ENCODE measurements at places on chromosomes 3 and 15. TPM values are rescaled to one million over a fixed set of nuclear protein-coding genes. Genes with fewer than 3 reads are reported as not detected.

DNA sequence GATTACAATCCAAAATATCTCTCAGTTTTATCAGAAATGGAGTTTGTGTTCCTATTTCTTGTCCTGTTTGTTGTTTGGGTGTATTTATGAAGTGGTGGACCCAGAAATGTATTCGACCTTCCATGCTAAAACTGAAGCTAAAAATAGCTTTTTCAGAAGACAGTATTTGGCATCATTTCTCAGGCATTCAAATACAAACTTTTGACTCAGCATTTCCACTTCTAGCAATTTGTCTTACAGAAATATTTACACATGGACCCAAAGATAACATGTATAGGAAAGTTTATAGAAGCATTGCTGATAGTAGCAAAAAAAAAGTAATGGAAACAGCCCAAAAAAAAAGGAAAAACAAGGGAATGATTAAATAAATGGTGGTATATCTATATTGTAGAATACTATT lies 156.3 kb downstream of the HCN4 start:
- DNase-seq = no peak
- H3K4me1 ChIP-seq = no peaks in the 10 kb centered on the region
- H3K4me3 ChIP-seq = no peak overlapping the region
- H3K27ac ChIP-seq = no peak overlapping the region

DNA sequence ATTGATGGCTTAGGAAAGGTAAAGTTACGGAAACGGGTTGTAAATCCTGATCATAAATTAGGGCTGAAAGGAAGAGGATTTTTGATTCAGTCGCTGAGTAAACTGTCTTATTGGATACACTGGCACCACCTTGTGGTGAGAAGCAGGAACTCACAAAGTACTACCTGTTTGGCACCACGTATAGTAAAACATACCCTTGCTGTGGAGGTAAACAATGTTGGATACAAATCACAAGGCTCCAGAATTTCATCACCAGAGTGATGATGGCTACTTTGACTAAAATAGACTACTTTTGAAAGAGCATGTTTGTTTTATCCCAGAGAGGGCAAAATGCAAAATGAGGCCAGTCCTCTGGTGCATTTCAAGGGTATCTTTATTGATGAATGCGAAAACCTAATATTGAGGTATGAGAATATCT lies 216.9 kb downstream of the IGSF11 start:
- DNase-seq = peak; percentile 48
- no peaks in the 10 kb centered on the region for H3K4me1 ChIP-seq
- no peak overlapping the region for H3K27ac ChIP-seq
- H3K27me3 ChIP-seq = no peaks in the 10 kb centered on the region
- H3K4me3 ChIP-seq = no peak overlapping the region
- no peaks in the 10 kb centered on the region for H3K36me3 ChIP-seq

GRCh38 chr3:183777016-183777618 lies 48.3 kb downstream of the MAP6D1 start:
- H3K36me3 ChIP-seq = peaks cover 45% of the 10 kb centered on the region
- no peak overlapping the region for H3K27ac ChIP-seq
- no peaks in the 10 kb centered on the region for H3K27me3 ChIP-seq
- no peaks in the 10 kb centered on the region for H3K4me1 ChIP-seq
- H3K4me3 ChIP-seq = no peak overlapping the region

- H3K27ac ChIP-seq = no peak overlapping the region
- H3K4me1 ChIP-seq = no peaks in the 10 kb centered on the region
- H3K4me3 ChIP-seq = no peak overlapping the region
- DNase-seq = no peak
- no peaks in the 10 kb centered on the region for H3K36me3 ChIP-seq
These were observed 639.4 kb upstream of the NAALADL2 start for GRCh38 chr3:174219738-174220137.

DNA sequence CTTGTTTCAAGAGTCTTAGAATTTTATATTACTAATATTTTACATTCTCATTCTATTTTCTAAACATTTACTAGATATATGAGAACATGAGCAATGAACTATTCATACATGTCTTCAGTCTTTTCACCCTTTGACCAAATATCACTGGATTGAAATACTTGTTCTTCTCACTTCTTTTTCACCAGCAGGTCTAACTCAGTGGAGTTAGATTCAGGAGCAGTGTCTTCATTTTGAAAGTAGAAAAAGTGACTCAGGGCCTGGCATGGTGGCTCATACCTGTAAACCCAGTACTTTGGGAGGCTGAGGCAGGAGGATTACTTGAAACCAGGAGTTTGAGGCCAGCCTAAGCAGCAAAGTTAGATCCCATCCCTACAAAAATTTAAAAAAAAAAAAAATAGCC lies 70.8 kb downstream of the USP13 start:
- peaks cover 6% of the 10 kb centered on the region for H3K36me3 ChIP-seq
- no peak for DNase-seq
- no peak overlapping the region for H3K27ac ChIP-seq
- H3K27me3 ChIP-seq = no peaks in the 10 kb centered on the region
- H3K4me1 ChIP-seq = no peaks in the 10 kb centered on the region
- H3K4me3 ChIP-seq = no peak overlapping the region

DNA sequence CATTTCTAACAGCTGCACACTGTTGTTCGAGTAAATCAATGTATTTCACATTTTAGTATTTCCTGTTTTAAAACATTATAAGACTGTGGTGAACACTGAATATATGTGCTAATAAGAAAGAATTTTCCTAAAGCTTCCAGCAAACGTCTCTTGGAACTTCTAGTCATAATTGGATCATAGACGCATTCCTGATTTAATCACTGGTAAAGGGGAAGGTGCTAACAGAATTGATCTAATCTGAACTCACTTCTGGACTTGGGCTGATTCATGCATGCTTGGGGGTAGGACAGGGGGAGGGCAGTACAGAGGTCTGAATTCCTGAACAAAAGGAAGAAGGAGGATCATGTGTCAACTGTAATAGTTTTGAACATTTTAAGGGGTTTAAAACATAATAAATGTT lies 7.3 kb upstream of the LEKR1 start:
- no peaks in the 10 kb centered on the region for H3K27me3 ChIP-seq
- no peaks in the 10 kb centered on the region for H3K36me3 ChIP-seq
- no peak overlapping the region for H3K27ac ChIP-seq
- H3K4me3 ChIP-seq = no peak overlapping the region

DNA sequence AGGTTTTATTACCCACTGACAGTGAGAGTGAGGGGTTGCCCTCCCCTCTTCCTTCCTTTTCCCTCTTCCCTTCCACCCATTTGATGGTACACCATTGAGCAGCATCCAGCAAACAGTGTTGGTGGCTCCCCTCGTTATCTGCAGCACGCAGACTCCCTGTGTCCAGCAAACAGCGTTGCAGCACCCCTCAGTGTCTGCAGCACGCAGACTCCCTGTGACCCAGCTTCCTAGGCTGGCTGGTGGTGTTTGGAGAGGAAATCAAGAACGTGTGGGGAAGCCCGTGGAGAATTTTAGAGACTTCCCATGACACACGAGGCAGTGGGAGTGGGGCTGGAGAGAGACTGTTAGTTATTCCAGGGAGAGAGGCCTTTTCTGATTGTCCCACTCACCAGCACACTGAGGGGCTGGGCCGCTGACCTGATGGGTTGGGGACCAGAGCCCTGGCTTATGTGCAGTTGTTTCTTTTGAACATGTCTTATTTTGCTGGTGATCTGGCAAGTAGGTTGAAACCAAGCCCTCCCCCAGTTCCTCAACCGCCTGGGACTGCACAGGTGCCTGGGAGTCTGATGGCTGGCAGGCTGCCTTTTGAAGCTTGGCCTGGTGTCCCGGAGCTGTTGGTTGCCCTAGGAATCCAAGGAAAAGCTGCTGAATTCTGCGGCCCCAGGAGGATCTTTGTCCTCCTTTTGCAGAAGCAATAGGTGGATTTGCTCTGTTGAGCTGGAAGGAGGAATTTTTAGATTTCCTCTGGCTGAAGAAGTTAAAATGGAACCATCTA lies 19.0 kb downstream of the APBA2 start:
- no peaks in the 10 kb centered on the region for H3K27me3 ChIP-seq
- no peak overlapping the region for H3K4me3 ChIP-seq
- H3K4me1 ChIP-seq = no peaks in the 10 kb centered on the region
- H3K27ac ChIP-seq = no peak overlapping the region

DNA sequence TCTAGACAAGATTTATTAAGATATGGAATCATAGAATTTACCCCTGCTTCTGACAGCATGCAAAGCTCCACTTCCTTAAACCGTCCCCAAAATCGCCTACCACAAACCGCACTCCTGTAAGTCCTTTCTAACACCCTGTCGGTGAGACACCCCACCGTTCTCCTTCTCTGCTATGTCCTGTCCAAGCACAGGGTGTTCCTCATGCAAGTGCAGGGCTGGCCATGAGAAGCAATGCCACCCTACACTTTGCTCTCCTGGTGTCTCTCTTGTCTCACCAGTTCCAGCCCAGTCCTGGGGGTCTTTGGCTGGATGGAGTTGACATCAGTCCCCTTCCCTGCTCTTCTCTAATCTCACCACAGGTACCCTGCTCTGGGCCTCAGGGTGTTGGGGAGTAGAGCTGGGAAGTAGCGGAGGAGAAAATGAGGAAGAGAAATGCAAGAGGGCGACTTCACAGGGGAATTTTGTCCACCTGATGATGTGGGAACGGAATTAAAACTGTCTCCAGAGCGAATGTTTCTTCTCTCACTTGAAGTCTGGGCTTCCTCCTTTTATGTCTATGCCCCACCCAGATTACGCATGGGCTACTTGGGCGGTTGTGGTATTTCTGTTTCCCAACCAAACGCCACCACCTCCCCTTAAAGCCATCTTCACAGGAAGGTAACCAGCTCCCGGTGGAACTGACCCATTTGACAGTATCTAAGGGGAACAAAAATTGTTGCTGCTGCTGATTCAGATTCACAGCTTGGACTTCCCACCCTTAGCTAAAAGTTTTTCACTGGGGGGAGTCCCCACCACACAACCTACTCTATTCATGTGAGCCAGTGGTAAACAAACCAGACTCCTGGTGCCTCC lies 49.9 kb downstream of the CASR start:
- no peaks in the 10 kb centered on the region for H3K27me3 ChIP-seq
- no peak overlapping the region for H3K4me3 ChIP-seq
- H3K27ac ChIP-seq = no peak overlapping the region
- H3K36me3 ChIP-seq = no peaks in the 10 kb centered on the region

SLC7A14 gene
- total RNA-seq = 0.34 TPM

POC1A gene
- total RNA-seq = 2.1 TPM

MOBP gene
- not detected for total RNA-seq

POLR2H gene
- total RNA-seq = 79.6 TPM

SLC28A2 gene
- total RNA-seq = not detected

Measured in thyroid gland (tissue), 4 donors.